CD4-positive, CD25-positive, alpha-beta regulatory T cell (primary cell): ENCODE measurements at places on chromosomes 4 and X. TPM values are rescaled to one million over a fixed set of nuclear protein-coding genes. Genes with fewer than 3 reads are reported as not detected.
A peak's percentile ranks its signal among the peaks of the same experiment; 100 is the strongest.

DNA sequence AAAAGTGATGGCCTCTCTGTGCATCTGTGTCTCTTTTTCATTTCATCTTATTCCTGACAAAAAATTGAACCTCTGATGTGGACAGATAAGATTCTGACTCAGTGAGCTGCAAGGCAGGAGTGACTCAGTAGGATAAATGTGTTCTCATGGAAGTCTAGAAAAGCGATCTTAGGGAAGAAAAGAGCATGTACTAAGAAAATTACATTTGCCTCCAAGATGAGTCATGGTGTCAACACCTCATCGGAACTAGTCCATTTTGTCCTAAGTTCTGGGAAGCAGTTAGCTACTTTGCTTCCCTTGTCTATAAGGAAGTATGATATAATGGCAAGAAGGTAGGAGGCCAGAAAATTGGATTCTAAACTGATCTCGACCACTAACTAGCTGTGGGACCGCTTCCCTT is 83.5 kb upstream of the AFF2 start:
- H3K36me3 ChIP-seq: no peaks in the 10 kb centered on the region
- H3K27me3 ChIP-seq: no peaks in the 10 kb centered on the region
- no peak for DNase-seq
- no peaks in the 10 kb centered on the region for H3K4me1 ChIP-seq
- no peak overlapping the region for H3K27ac ChIP-seq
- H3K4me3 ChIP-seq: no peak overlapping the region

GRCh38 chr4:128813965-128814364 is 4.5 kb downstream of the JADE1 start:
- no peak overlapping the region for H3K4me3 ChIP-seq
- H3K27me3 ChIP-seq: no peaks in the 10 kb centered on the region
- H3K36me3 ChIP-seq: no peaks in the 10 kb centered on the region
- no peak for DNase-seq
- no peak overlapping the region for H3K27ac ChIP-seq
- H3K4me1 ChIP-seq: peaks cover 49% of the 10 kb centered on the region

GRCh38 chr4:8538076-8538702 is 42.0 kb upstream of the GPR78 start:
- DNase-seq: no peak
- H3K4me3 ChIP-seq: no peak overlapping the region
- H3K4me1 ChIP-seq: peaks cover 5% of the 10 kb centered on the region
- no peaks in the 10 kb centered on the region for H3K36me3 ChIP-seq
- H3K27ac ChIP-seq: no peak overlapping the region

DNA sequence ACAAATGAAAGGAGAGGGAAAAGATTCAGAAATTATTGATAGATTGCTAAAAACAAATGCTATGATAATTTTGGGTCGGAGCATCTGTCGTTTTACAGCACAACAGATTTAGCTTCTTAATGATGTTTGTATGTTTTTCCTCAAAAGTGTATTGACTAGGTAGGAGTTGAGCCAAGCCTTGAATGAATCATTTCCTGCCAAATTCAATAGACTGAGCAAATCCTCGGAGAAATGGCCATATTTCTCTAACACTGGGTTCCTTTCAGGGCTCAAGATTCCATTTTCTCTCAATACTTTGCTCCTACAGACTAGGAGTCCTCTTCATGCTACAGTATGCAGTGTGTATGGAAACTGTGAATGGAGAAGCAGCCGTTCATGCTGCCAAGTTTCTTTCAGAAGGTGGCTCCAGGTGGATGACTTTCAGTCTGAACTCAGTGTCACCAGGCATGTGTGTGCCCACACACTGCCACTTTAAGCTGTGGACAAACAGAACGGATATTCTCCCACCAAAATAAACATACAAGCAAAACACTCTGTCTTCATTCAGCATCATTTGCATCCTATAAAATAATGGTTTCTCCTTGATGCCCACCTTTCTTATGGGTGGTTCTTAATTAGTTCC is 146.0 kb downstream of the TBL1X start:
- H3K27ac ChIP-seq: no peak overlapping the region
- no peaks in the 10 kb centered on the region for H3K36me3 ChIP-seq
- no peak overlapping the region for H3K4me3 ChIP-seq
- H3K27me3 ChIP-seq: no peaks in the 10 kb centered on the region
- no peak for DNase-seq

DNA sequence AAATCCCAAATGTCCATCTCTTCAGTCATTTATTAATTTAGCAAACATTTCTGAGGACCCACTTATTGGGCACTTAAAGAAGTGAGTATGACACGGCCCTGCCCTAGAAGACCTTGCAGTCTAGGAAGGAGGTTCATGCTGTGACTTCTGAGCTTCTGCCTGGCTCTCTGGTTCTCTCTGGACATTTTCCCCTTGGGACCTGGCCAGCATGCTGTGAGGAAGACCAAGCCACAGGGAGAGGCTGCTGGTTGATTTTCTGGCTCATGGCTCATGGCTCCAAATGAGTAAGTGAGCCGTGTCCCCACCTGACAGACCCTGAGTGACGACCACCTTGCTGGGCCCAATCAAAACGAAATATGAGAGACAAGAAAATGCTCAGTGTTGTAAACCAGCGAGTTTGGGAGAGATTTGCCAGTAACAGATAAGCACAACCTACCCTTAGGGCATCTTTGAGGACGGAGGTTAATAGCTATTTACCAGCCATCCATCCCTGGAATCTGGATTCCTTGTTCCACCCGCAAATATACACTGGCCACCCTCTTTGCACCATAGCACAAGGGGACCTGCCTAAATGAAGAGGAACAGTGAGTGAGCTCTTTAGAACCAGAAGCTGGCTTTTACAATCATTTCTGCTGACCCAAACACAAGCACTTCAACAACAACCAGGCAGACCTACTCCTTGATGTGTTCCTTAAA is 876 bp downstream of the MPP1 start:
- no peak for DNase-seq
- peaks cover 4% of the 10 kb centered on the region for H3K27me3 ChIP-seq
- peak overlapping the region; percentile 59 for H3K4me3 ChIP-seq
- H3K4me1 ChIP-seq: peaks cover 20% of the 10 kb centered on the region

GRCh38 chrX:105483011-105483410 is 262.5 kb upstream of the TEX13A start:
- H3K4me3 ChIP-seq: no peak overlapping the region
- no peak for DNase-seq
- no peak overlapping the region for H3K27ac ChIP-seq
- H3K36me3 ChIP-seq: no peaks in the 10 kb centered on the region
- no peaks in the 10 kb centered on the region for H3K4me1 ChIP-seq
- no peaks in the 10 kb centered on the region for H3K27me3 ChIP-seq

DNA sequence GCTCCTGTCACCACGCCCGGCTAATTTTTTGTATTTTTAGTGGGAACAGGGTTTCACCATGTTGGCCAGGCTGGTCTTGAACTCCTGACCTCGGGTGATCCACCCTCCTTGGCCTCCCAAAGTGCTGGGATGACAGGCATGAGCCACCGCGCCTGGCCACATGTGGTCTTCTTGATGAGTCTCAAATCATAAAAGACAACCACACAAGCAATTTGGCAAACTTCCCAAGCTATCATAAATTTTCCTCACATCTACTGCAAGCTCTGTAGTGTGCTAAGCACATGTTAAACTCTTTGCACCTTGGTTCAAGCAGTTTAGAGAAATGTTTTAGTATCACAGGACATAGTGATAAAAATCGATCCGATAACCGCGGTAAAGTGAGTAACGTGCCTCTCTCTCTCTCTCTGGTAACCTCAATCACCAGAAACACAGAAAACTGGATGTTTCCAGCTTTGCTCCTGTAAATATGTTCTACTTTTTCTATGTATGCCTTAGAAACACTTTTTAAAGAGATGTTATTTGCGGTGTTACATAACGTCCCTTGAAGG is 256.8 kb downstream of the DHRSX start:
- no peaks in the 10 kb centered on the region for H3K4me1 ChIP-seq
- no peak for DNase-seq
- H3K4me3 ChIP-seq: no peak overlapping the region

DNA sequence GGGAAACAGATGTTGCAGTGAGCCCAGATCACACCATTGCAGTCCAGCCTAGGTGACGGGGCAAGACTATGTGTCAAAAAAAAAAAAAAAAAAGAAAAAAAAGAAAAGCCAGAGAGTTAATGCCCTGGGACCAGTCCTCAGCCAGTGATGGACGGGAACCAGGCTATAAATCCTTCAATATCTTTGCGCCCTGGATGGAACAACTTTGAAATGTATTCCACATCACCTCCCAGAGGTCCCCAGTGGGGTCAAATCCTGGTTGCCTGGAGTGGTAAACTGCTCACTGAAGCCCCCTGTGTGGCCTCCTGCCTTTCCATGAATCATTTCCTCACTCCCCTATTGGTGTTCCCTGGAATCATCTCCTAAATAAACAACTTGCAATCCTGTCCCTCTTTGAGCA is 166.9 kb downstream of the DEFB131A start:
- no peak for DNase-seq
- H3K27me3 ChIP-seq: no peaks in the 10 kb centered on the region
- no peak overlapping the region for H3K4me3 ChIP-seq
- no peaks in the 10 kb centered on the region for H3K36me3 ChIP-seq
- H3K27ac ChIP-seq: no peak overlapping the region
- H3K4me1 ChIP-seq: peaks cover 4% of the 10 kb centered on the region

DNA sequence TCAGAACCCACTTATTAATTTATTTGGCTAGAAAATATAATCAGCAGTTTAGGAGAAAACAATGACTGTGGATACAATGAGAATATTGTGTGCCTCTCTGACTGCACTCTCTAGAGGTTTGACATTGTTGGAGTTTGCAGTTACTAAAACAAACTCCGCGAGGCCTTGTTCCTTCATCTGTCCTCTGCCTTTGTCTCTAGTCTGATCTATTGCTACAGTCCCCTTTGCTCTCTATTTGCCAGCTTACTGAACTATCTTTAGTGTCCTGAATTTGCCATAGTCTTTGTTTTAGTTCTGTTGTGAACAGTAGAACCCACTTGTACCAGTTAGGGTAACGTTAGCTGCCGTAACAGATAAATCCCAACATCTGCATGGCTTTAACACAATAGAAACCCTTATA is 81.4 kb upstream of the RPS6KA3 start:
- no peaks in the 10 kb centered on the region for H3K4me1 ChIP-seq
- H3K27ac ChIP-seq: no peak overlapping the region
- no peak overlapping the region for H3K4me3 ChIP-seq
- no peaks in the 10 kb centered on the region for H3K27me3 ChIP-seq
- H3K36me3 ChIP-seq: no peaks in the 10 kb centered on the region

Gene MSMO1
- total RNA-seq: 14.9 TPM

Gene TMEM144
- total RNA-seq: not detected

Gene QRFPR
- not detected for total RNA-seq

Gene FREM3
- total RNA-seq: 0.25 TPM

Gene KLHL4
- total RNA-seq: 0.27 TPM
